ENCODE measurements at places on chromosomes 6 and 20.

DNA sequence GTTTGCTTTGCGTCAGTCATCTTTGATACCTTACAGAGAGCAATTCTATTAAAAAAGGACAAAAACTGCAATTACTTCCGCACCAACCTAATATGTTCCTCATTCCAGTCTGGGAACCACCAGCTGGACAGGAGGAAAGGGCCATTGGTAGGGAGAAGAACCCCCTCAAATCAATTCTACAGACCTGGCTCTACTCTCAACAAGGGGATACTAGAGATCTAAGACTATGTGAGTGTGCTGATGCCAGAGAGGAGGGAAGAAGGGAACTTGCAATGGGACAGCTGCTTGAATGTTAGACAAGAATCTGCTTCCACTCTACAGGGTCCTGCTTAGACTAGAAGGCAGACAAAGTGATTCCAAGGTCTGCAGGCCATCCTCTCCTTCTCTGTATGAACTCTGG lies 13.3 kb downstream of the MRPS18A start:
- no peak for DNase-seq

DNA sequence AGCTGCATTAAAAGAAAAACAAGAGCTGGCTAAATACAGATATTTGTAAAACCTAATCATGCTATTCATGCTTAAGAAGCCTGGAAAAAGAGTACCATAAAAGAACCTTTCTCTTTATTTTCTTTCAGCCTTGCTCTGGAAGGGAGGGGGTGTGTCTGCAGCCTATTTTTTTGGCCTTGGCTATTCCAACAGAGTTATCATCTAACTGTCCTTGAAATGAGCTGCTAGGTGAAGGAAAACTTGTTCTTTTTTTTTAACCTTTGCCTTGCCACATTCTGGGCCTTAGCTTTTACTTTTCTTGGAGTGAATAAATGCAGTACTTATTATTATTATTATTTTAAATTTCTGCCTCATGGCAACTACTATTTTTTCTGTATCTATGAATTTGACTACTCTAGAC lies 224.9 kb upstream of the SYNCRIP start:
- DNase-seq, result no peak

GRCh38 chr6:6973721-6974120 lies 134.0 kb upstream of the RREB1 start:
- no peak for DNase-seq

- DNase-seq, result no peak
Observed at GRCh38 chr6:2363211-2363610, 117.8 kb upstream of the GMDS start.

DNA sequence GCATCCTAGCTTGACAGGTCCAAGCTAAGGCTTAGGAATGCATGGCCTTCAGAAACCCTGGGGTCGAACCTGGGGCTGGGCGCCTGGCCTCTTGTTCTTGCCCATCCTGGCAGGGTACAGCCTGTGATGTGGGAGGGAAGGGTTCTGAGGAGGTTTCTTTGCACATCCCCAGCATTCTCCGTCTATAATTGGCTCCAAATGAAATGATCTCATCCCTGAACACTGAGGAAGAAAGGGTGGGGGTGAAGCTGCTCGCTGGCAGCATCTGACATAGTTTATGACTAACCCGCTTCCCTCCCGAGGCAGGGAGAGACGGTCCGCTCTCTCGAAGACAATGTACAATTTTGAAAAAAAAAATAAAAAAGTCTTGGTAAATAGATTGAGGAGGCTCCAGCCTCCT lies 67.1 kb upstream of the ZNFX1 start:
- peak; percentile 100 for DNase-seq

- no peak for DNase-seq
Observed at GRCh38 chr6:148760568-148761526, 14.0 kb downstream of the UST start.

DNA sequence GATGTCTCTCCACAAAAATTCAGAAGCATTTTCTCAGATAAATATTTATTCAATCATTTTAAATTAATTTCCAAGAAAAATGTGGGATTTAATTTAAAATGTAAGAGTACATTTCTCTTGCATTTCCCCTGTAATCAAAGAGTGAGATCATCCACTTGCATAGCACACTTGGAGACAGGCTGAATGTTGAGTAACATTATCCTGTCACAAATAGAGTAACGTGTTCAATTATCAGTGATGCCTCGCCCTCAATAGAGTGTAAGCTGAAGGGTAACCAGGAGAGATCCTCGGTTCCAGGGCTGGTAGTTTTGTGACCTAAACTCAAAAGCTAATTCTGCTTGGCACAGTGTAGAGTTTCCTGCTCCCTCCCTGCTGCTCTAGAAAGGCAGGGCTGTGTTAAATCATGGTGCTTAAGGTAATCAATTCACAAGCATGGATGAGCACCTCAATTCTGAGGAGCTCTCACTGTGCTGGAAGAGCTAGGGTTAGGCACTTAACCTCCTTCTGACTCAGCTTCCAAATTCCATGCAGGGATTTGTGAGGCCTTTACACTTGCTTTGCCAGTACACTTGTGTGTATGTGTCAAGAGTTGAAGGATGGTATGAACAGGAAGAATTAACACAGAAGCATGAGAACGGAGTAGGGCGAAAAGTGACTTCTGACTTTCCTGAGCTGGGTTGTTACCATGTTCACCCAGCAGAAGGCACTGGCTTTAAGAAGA lies 56.6 kb downstream of the MMUT start:
- no peak for DNase-seq

Data from HTR-8/SVneo (cell line).